Gastrocnemius medialis (tissue), 4 donors: ENCODE measurements at places on chromosomes 4 and X.
A peak's percentile ranks its signal among the peaks of the same experiment; 100 is the strongest.

DNA sequence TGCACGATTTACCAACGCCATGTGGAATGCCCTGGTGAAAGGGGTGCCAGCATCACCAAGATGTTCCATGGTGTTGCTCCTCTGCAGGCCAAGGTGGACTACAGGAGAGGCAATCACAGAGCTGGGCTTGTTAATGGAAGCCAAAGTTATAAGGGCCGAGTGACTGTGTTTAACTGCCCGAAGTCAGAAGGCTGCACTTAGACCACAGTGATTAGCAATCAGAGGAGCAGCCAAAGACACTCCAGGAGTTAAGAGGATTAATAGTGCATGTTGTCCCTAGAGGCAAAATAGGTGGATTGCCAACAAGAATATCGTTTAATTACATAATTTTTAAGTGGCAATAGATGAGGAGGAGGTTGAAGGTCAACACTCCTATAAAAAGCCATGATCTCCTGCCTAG, 22.8 kb upstream of the SLC25A43 start:
- H3K27ac ChIP-seq, result no peak overlapping the region
- no peaks in the 10 kb centered on the region for H3K27me3 ChIP-seq
- H3K4me3 ChIP-seq, result no peak overlapping the region
- DNase-seq, result no peak
- no peaks in the 10 kb centered on the region for H3K4me1 ChIP-seq
- H3K36me3 ChIP-seq, result no peaks in the 10 kb centered on the region

- no peak overlapping the region for H3K4me3 ChIP-seq
- H3K36me3 ChIP-seq, result no peaks in the 10 kb centered on the region
- no peak overlapping the region for H3K27ac ChIP-seq
Observed at GRCh38 chrX:10387011-10387410, 230.2 kb downstream of the CLCN4 start.

GRCh38 chrX:49186125-49187027, at the start of gene PRICKLE3:
TSS of gene PRICKLE3 (minus strand) at chrX:49186373. CDS start at chrX:49186297, 76 bp downstream.
- peaks cover 8% of the 10 kb centered on the region for H3K4me1 ChIP-seq
- peak within 1 kb of the TSS; percentile 83 for H3K27ac ChIP-seq
- H3K36me3 ChIP-seq, result no peaks in the 10 kb centered on the region

- no peak for DNase-seq
- no peaks in the 10 kb centered on the region for H3K36me3 ChIP-seq
Observed at GRCh38 chrX:12292996-12293765, 154.9 kb downstream of the FRMPD4 start.

- H3K27ac ChIP-seq, result no peak overlapping the region
- H3K36me3 ChIP-seq, result no peaks in the 10 kb centered on the region
- no peak overlapping the region for H3K4me3 ChIP-seq
- H3K27me3 ChIP-seq, result no peaks in the 10 kb centered on the region
Observed at GRCh38 chrX:39843318-39843717, 254.4 kb downstream of the BCOR start.

DNA sequence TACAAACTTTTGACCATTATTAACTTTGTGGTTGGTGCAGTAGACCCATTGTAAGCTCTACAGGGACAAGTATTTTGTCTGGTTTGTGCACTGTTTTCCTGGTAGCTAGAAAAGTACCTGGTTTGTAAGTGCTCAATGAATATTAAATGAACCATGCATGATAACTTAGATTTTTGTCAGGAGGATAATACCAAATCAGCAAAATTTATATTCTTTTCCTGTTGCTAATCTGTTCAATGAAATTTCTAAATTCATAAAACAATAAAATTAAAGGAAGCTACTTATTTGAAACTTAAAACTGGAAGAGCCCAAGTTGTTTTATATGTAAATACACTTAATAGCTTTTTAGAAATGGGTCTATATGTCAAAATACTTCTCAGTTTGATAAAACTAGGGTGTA, 17.6 kb downstream of the HSPA4L start:
- no peaks in the 10 kb centered on the region for H3K4me1 ChIP-seq
- H3K27ac ChIP-seq, result no peak overlapping the region
- no peaks in the 10 kb centered on the region for H3K36me3 ChIP-seq

- peaks cover 3% of the 10 kb centered on the region for H3K4me1 ChIP-seq
- peak overlapping the region; percentile 98 for H3K27ac ChIP-seq
- DNase-seq, result no peak
- H3K27me3 ChIP-seq, result no peaks in the 10 kb centered on the region
Observed at GRCh38 chrX:155031657-155032056, 5.0 kb downstream of the FUNDC2 start.

DNA sequence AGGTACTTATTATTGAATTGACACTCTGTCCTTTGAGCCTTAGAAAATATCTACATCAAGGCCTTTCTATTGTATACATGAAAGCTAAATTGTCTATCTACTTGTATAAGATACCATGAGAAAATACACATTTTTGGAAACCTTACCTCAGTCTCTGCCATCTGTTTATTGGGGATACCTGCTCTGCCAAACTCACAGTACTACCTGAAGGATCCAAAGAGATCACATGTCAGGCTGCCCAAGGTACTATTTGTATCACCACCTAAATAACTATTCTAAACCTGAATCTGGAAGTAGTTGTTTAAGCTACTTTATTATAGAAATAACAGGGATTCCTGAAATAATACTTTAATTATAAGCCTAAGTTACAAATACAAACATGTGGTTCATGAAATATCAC, 126.2 kb downstream of the PALLD start:
- no peak overlapping the region for H3K27ac ChIP-seq
- H3K27me3 ChIP-seq, result no peaks in the 10 kb centered on the region
- peaks cover 6% of the 10 kb centered on the region for H3K4me1 ChIP-seq
- DNase-seq, result no peak

- H3K4me3 ChIP-seq, result no peak overlapping the region
- H3K36me3 ChIP-seq, result no peaks in the 10 kb centered on the region
- no peak for DNase-seq
- H3K27ac ChIP-seq, result no peak overlapping the region
- H3K27me3 ChIP-seq, result no peaks in the 10 kb centered on the region
- H3K4me1 ChIP-seq, result no peaks in the 10 kb centered on the region
Observed at GRCh38 chrX:39204945-39205344, 403.7 kb downstream of the MID1IP1 start.

DNA sequence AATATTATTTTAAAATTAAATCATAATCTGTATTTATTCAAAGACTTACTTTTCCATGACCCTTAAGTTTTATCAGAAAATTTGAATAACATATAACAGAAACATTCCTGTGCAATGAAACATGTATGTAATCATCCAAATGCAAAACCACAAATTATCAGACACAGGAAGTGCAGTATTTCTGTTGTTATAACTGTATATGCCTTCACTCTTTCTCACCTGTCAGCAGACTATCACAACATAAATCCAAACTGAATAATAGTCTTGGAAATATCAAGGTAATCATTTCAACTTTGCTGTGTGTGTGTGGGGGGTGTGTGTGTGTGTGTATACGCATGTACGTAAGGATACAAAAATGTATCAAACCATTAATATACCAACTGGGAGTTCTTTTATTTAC, 285.9 kb downstream of the SLC7A11 start:
- DNase-seq, result no peak
- no peaks in the 10 kb centered on the region for H3K36me3 ChIP-seq
- no peaks in the 10 kb centered on the region for H3K27me3 ChIP-seq
- no peak overlapping the region for H3K27ac ChIP-seq
- peaks cover 10% of the 10 kb centered on the region for H3K4me1 ChIP-seq

- H3K27ac ChIP-seq, result no peak overlapping the region
- H3K27me3 ChIP-seq, result no peaks in the 10 kb centered on the region
- DNase-seq, result no peak
- H3K4me1 ChIP-seq, result no peaks in the 10 kb centered on the region
Observed at GRCh38 chrX:102859550-102859871, 77.6 kb upstream of the RAB40AL start.

- H3K36me3 ChIP-seq, result no peaks in the 10 kb centered on the region
- H3K27ac ChIP-seq, result no peak overlapping the region
- H3K4me1 ChIP-seq, result no peaks in the 10 kb centered on the region
- no peak overlapping the region for H3K4me3 ChIP-seq
- DNase-seq, result no peak
Observed at GRCh38 chr4:120658772-120659171, 263.8 kb downstream of the PRDM5 start.

DNA sequence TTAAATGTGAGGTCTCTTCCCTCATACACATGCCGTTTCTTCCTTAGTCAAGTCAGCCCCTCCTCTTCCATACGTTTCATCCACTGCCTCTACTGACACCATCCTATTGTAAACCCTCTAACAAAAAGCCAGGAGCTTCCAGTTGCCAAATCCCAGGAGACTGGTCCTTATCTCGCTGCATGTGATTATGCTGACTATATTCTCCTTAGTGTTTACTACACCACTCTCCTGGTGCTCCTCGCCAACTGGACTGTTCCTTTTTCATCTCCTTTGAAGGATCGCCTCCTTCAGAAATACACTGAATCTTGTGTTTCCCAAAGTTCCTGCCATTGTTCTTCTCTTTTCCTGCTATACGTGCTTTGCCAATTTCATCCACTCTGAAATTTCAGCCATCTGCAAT, 27.7 kb downstream of the MAML3 start:
- no peaks in the 10 kb centered on the region for H3K36me3 ChIP-seq
- no peak for DNase-seq
- no peak overlapping the region for H3K4me3 ChIP-seq

DNA sequence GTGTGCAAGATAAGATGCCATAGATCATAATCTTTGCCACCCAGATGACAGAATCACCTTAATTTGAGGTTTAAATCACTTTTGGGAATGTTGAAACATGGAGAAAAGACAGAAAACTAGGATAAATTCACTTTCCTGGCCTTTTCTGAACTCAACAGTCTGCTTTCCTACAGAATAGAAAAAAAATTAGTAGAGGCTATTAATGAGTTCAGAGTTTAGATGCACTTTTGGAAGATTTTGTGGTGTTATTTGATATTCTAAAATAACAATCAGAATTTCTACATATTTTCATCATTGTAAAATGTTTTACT, 195.9 kb downstream of the CAMK2D start:
- no peaks in the 10 kb centered on the region for H3K4me1 ChIP-seq
- no peak overlapping the region for H3K4me3 ChIP-seq
- no peak overlapping the region for H3K27ac ChIP-seq
- no peaks in the 10 kb centered on the region for H3K36me3 ChIP-seq

- no peaks in the 10 kb centered on the region for H3K4me1 ChIP-seq
- H3K4me3 ChIP-seq, result no peak overlapping the region
- no peak overlapping the region for H3K27ac ChIP-seq
- DNase-seq, result no peak
Observed at GRCh38 chrX:8284131-8284530, 113.1 kb upstream of the VCX2 start.

GRCh38 chr4:150139297-150139865, 61.1 kb downstream of the DCLK2 start:
- no peaks in the 10 kb centered on the region for H3K4me1 ChIP-seq
- no peak overlapping the region for H3K4me3 ChIP-seq
- no peak for DNase-seq
- no peaks in the 10 kb centered on the region for H3K27me3 ChIP-seq

- no peak overlapping the region for H3K4me3 ChIP-seq
- no peak overlapping the region for H3K27ac ChIP-seq
- no peaks in the 10 kb centered on the region for H3K27me3 ChIP-seq
- no peak for DNase-seq
Observed at GRCh38 chrX:77962068-77962902, 7.2 kb downstream of the PGAM4 start.

- H3K27ac ChIP-seq, result no peak overlapping the region
- H3K36me3 ChIP-seq, result no peaks in the 10 kb centered on the region
- no peaks in the 10 kb centered on the region for H3K4me1 ChIP-seq
- H3K4me3 ChIP-seq, result no peak overlapping the region
Observed at GRCh38 chr4:88949605-88950004, 107.4 kb downstream of the FAM13A start.

GRCh38 chrX:72029483-72030411, 102.0 kb downstream of the RTL5 start:
- H3K36me3 ChIP-seq, result no peaks in the 10 kb centered on the region
- no peaks in the 10 kb centered on the region for H3K27me3 ChIP-seq
- DNase-seq, result no peak
- H3K4me1 ChIP-seq, result no peaks in the 10 kb centered on the region
- no peak overlapping the region for H3K4me3 ChIP-seq

GRCh38 chr4:87973283-87974169, 2.0 kb upstream of the SPP1 start:
- H3K36me3 ChIP-seq, result no peaks in the 10 kb centered on the region
- no peaks in the 10 kb centered on the region for H3K27me3 ChIP-seq
- H3K27ac ChIP-seq, result no peak overlapping the region
- no peaks in the 10 kb centered on the region for H3K4me1 ChIP-seq
- DNase-seq, result no peak
- H3K4me3 ChIP-seq, result no peak overlapping the region

- no peak overlapping the region for H3K4me3 ChIP-seq
- no peaks in the 10 kb centered on the region for H3K36me3 ChIP-seq
- H3K27ac ChIP-seq, result no peak overlapping the region
Observed at GRCh38 chrX:9329056-9329455, 135.8 kb upstream of the TBL1X start.

DNA sequence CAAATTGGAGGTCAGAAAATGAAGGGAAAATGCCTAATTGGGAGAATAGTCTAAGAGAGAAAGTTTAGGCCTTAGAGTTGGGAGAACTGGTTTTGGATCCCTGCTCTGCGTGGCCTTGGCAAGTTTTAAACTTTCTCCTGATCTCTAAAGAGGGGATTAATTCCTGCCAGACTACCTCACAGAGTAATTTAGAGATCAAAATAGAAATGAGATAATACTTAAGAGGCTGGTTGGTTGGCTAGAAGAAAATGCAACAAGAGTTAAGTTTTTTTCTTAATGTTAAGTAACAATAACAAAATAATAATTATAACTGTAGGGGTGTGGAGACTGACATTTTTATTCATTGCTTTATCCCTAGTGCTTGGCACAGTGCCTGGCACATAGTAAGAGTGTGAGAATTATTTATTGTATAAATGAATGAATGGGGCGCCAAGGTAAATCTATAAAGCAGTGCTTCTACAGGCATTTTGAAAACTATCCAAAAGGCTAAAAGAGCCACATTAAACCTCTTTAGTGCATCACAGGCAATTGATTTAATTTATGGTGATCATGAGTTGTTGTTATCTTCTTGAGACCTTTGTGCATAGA, 160.5 kb downstream of the RASL11B start:
- H3K27me3 ChIP-seq, result no peaks in the 10 kb centered on the region
- no peak for DNase-seq
- H3K4me1 ChIP-seq, result peaks cover 32% of the 10 kb centered on the region
- H3K36me3 ChIP-seq, result no peaks in the 10 kb centered on the region

GRCh38 chr4:185567381-185568376, 32.4 kb upstream of the PDLIM3 start:
- peak overlapping the region; percentile 91 for H3K27ac ChIP-seq
- peak; percentile 72 for DNase-seq
- H3K36me3 ChIP-seq, result no peaks in the 10 kb centered on the region
- H3K4me1 ChIP-seq, result peaks cover 52% of the 10 kb centered on the region

DNA sequence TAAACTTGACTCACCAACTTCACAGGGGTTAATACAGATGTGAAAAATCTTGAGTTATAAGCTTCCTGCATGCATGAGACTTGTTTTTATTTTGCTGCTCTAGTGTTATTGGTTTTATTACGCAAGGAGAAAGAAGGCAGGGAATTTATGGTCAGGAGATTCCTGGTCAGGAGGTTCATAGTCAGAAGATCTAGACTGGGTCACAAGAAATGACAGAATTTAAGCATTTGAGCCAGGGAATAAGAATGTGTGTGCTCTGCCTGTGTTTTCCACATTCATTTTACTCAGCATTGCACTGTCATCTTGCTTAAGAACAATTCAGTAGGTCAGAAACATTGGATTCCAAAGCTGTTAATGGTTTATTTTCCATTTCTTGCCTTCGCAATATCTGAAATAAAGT, 2522.1 kb downstream of the ARAP2 start:
- DNase-seq, result no peak
- no peaks in the 10 kb centered on the region for H3K36me3 ChIP-seq
- peak overlapping the region; percentile 25 for H3K27ac ChIP-seq
- H3K4me3 ChIP-seq, result no peak overlapping the region
- H3K27me3 ChIP-seq, result no peaks in the 10 kb centered on the region

GRCh38 chr4:94995684-94996394, 238.1 kb downstream of the BMPR1B start:
- H3K27me3 ChIP-seq, result no peaks in the 10 kb centered on the region
- H3K27ac ChIP-seq, result peak overlapping the region; percentile 83
- peak overlapping the region; percentile 47 for H3K4me3 ChIP-seq
- DNase-seq, result peak; percentile 77
